ENCODE measurements at places on chromosomes 3 and 15.

DNA sequence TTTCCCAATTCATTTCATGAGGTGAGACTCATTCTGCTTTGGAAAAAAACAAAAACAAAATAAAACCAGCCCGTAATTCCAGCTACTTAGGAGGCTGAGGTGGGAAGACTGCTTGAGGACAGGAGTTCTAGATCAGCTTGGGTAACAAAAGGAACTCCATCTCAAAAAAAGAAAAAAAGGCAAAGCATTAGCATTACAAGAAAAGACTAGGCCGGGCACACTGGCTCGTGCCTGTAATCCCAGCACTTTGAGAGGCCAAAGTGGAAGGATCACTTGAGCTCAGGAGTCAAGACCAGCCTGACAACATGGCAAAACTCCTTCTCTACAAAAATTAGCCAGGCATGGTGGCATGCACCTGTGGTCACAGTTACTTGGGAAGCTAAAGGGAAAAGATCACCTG, 33.9 kb downstream of the TRPM7 start:
- no peak for DNase-seq

DNA sequence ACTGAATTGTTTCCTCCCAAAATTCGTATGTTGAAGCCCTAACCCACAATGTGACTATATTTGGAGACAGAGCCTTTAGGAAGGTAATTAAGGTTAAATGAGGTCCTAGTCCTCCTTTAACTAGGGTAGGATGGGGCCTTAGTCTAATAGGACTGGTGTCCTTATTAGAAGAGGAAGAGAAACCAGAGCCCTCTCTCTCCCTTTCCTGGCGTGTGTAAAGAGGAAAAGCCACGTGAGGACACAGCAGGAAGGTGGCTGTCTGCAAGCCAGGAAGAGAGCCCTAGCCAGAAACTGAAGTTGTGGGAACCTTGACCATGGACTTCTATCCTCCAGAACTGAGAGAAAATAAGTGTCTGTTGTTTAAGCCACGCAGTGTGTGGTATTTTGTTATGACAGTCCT, 94.3 kb downstream of the OXNAD1 start:
- DNase-seq, result no peak

DNA sequence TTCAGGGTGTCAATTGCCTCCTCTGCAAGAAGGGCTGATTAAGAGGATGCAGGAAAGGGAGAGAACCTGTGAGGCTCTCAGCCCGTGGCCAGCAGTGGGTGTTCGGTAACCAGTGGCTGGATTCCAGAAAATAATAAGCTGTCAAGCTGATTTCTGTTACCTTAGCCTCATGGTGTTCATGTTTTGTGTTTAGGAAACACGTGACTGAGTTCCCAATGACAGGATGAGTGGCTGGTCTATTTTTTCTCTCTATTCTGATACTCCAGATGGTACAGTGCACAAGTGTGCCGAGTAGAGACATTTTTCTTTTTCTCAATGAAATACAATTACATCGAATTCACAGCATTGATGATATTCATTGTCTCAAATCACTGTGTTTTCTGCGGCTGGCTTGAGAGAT, 43.6 kb downstream of the EDEM1 start:
- DNase-seq, result no peak

DNA sequence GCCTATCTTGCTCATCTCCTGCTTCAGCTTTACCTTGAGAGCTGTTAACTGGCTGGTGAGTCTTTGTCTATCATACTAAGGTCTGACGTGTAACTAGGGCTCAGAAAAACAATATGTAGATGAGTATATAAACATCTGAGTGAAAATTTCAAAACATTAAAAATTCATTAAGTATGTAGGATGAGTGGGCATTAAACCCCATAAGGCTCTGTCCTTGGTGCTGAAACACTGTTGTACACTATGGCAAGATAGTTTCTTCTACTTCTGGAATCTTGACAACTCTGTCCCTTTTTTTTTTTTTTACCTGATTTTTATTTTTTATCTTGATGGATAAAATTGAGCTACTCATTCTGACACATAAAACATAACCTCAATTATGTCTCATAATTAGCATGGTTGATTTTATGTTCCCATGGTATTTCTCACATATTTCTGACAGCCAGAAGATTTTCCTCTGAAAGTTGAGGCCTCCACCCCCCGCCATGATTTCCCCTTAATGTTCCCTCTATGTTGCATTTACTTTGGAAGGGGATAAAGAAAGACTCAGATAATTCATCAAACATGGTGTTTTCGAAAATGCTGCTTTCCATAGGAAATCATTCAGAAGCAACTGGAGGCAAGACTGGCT, 54.3 kb downstream of the DGKG start:
- no peak for DNase-seq

DNA sequence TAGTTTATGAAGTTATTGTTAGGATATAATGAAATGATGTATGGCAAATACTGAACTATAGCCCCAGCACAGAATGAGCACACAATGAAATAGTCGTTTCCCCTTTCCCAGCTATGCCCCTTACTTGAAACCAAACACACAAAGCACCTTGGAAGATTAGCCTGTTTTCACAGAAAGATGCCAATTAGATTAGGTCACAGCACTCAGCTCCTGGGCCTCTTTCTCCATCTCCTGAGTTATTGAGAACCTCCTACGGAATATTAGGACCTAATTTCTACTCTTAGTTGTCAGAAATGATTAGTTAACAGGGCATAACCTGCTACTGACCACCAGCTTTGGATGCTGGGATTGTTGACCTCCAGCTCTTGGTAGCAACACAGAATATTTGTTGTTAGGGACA, 269.4 kb upstream of the ROPN1 start:
- no peak for DNase-seq

DNA sequence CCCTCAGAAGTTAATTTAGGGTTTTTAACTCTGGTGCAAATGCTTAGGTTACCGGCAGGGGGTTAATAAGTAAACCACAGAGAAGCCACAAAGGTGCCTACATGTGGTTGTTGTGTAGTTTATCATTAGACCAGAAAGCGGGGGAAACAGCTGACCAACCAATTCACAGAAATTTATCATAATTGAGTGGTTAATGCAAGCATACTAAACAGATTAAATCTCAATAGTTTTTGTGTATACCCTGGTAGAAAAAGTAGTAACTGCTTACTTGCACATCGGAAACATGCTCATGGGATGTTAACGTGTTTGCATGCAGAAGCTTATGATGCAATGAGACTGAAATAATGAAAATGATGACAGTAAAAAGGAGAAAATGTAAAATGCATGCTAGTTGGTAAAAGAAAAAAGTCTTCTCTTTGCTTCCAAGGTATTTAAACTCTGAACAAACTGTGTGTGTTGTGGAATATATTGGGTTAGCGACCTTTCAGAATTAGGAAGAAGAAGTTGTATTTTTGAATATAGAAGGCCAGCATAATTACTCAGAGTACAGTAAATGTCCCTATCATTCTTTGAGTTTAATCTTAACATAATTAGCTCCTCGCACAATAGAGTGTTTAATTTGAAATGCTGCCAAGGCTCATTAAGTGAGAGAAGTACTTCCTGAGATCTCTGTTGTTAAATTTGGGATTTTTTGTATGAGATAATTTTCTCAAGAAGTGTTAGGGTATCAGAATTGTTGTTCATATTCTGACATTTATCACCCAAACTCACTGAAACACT, 316.2 kb downstream of the PTPRG start:
- DNase-seq, result no peak

DNA sequence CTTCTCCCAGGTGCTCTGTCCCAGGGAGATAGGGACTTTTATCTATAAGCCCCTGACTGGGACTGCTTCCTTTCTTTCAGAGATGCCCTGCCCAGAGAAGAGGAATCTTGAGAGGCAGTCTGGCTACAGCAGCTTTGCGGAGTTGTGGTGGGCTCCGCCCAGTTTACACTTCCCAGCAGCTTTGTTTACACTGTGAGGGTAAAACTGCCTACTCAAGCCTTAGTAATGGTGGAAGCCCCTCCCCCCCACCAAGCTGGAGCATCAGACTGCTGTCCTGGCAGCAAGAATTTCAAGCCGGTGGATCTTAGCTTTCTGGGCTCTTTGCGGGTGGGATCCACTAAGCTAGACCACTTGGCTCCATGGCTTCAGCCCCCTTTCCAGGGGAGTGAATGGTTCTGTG, 253.8 kb upstream of the ARL6 start:
- DNase-seq, result no peak

DNA sequence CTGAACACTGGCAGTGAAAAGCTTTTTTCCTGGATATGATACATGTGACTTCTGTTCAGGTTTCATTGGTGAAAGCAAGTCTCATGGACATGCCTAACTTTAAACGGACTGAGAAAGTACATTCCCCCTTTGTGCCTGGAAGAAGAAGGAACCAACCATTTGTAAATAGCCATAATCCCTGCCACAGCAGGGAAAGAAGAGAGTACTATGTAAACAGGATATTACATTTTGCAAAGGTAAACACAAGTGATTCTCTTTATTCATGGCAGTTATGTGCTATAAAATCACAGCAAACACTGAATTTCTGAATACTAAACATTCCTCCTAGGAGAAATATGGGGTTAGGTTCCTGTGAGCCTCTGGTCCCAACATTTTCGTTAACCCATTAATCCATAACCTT, 46.8 kb downstream of the PRICKLE2 start:
- no peak for DNase-seq

GRCh38 chr3:56126632-56127031, 341.6 kb downstream of the ERC2 start:
- DNase-seq, result no peak

DNA sequence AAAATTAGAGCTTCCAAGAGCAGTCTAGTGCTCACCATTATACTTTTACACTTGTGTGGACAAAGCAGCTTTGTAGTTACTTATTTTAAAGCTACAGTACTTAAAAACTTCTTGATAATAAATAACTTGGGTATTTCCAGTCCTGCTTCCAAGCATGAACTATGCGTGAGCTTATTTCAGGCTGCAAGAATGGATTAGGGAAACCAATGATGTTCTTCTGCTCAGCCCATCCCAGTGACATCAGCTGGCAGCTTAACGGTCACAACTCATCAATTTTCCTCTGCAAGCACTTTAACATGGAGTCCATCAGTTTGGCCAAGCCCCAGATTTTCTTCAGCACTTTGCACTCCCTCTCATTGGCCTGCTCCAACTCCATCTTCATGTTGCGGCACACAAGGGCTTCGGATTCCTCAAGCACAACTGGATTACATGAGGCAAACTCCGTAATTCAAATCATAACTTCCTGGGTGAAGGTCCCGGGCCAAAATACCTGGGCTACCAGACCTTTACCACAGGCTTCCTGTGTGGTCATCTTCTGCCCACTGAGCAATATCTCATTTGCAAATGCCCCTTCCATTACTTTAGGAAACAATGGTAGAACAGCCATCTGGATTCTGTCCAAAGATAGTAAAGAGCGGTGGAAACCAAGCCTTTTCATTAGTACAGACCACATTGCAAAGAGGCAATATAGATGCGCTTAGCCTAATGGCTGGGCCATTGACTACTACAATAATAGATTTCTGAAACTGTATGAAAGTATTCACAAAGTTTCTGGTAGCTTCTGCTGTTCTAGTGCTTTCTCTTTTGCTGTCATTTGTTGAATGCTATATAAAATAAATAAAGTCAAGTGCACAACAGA, 87.5 kb upstream of the DAZL start:
- DNase-seq, result no peak

GRCh38 chr15:95302809-95303208, 1027.7 kb upstream of the NR2F2 start:
- DNase-seq, result no peak

DNA sequence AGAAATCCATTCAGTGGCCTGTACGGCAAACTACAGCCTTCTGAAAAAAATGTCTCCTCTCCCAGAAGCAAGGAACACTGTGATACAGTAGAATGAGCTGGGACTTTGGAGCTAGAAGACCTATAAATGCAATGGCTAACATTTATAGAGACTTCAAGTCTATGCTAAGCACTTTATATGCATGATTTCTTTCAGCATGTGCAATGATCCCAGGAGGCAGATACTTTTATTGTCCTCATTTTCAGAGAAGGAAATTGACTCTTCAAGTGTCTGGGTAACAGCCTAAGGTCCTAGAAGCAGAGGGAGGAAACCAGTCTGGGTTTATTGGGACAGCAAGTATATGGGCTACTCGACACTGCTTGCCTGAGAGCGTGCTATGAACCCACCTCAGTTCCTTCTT, 140.9 kb downstream of the ALDH1A2 start:
- no peak for DNase-seq

GRCh38 chr3:102748646-102749045, 313.8 kb downstream of the ZPLD1 start:
- DNase-seq, result no peak
